ENCODE measurements at places on chromosomes 1 and 21.

DNA sequence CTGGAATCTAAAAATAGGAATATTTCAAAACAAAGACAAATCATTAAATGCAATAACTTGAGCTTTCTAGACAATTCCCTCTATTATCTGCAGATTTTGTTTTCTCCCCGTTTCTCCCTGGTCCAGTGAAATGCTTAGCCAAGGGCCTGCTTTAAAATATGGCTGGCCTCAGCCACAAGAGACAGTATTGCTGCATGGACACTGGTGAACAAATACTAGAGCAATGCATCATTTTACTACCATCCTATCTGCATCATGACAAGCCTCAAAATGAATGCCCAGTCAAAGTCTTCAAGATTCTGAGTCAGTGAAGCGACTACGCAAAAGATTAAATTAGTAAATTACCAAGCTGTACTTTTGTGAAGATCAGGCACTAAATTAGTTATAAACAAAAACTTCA is 80.5 kb downstream of the ENAH start:
- peak; percentile 13 for DNase-seq

DNA sequence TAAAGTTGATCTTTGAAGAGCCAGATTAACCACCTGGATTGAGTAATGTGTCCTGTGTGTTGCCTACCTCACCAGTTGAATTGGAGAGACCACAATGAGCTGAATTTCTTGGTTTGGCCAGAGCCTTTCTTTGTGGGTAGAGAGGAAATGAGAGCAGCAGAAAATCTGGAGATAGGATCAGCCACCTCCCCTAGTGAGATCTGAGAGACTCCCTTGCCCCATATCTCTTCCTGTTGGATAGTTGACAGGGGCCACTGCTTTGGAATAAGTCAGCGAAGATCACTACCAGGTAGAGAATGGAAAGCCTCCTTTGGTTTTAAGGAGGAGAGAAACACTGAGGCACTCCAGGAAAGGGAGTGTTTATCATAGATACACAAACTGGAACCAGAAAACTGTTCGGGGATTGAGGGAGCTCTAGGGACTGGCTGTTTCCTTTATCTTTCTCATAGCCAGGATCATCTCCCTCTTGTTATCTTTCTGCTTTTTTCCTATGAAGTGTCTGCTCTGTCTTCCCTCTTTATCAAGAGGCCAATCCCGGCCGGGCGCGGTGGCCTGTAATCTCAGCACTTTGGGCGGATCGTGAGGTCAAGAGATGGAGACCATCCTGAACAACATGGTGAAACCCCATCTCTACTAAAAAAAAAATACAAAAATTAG is 21.3 kb upstream of the ZNF326 start:
- no peak for DNase-seq

GRCh38 chr1:225467193-225468020 is 39.6 kb upstream of the LBR start:
- no peak for DNase-seq

- DNase-seq, result no peak
These were observed 8.4 kb downstream of the ANKRD45 start for GRCh38 chr1:173661271-173661670.

DNA sequence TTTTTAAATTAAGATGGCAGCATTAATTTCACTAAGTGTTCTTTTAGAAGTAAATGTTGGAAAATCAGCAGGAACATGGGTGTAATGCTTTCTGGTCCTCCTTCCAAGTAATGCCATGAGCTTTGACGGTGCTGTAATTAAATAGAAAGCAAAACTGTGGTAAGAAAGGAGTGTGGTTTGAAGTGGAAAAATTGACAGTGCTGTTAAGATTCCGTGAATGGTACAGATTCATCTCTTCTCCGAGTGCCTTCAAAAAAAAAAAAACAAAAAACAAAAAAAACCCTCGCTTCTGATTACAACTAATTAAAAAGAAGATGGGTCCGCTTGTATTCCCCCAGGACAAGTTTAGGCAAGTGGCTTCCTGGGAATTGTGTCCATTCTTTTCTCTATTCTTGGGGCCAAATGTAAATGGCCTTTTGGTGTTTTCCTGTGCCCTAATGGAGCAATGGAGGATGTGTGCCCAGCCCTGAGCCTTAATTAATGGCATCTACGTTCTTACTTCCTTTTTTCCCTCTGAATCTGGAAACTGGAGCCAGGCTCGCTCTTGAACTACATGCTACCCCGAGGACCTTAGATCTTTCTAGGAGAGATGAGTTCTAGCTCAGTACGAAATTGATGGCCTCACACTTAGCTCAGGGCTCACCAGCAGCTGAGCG is 5.1 kb downstream of the LMO4 start:
- no peak for DNase-seq

GRCh38 chr1:185459141-185459540 is 142.1 kb upstream of the IVNS1ABP start:
- DNase-seq, result no peak

DNA sequence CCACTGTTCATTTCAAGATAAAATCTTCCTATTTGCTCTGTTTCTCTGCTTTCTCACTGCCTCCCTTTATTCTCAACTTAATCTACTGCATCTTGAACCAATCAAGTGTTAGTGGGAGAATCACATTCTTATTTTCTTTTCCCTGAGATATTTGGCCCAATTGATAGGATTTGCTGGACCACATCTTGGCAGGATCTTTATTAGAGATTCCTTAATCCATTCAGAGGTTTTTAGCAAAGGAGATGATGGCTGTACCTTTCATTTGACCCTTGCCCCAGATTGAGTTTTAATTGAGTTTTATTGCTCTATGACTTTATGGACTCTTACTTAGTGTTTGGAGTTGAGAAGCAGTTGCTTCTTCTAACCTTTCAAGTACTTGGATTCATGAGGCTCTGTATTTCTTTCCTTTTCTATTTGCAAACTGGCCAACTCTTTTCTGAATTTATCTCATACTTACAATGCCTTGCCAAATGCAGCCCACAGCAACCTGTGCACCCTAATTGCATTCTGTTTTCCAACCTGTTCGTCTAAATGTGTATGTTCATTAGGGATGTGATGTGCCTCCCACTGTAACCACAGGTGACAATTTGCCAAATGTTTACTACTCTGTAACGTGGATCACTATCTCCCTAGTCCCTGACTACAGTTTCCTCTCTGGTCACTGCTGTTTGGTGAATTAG is 274.8 kb upstream of the KAZN start:
- DNase-seq, result no peak

DNA sequence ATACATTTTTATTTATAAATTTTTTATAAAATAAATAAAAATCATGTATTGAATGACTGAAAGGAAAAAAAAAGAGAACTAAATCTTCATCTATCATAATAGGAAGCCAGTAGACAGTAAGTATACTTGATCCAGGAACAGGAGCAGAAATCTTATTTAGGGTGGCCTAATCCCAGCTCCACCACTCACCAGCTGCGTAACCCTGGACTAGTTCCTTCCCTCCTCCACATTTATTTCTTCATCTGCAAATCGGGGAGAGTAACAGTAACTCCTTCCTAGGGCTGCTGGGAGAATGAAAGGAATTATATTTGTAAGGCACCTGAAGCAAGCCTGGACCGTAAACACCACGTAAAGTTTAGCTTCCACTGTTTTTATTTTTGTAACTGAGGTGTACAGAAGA is 17.9 kb downstream of the GLIS1 start:
- DNase-seq, result no peak

GRCh38 chr1:13619909-13620308 is 36.3 kb downstream of the PDPN start:
- DNase-seq, result no peak

DNA sequence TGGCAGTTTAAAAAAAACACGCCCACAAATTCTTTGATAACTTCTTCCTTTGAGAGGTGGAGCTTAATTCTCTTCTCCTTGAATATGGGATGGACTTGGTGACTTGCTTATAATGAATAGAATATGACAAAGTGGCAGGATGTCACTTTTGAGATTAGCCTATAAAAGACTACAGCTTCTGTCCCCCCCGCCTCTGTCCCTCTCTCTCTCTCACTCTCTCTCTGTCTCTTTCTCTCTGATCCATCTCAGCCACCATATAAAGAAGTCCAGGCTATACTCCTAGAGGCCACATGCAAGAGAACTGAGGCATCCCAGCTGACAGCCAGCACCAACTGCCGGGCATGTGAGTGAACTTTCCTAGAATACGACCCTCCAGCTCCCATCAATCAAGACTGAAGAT is 7.7 kb upstream of the DMBX1 start:
- DNase-seq, result no peak

- no peak for DNase-seq
These were observed 5.1 kb upstream of the HES4 start for GRCh38 chr1:1004780-1005697.

GRCh38 chr1:17688217-17688810 is 66.8 kb upstream of the ACTL8 start:
- DNase-seq, result no peak

GRCh38 chr1:27044613-27045151 is 32.0 kb upstream of the TENT5B start:
- DNase-seq, result no peak

DNA sequence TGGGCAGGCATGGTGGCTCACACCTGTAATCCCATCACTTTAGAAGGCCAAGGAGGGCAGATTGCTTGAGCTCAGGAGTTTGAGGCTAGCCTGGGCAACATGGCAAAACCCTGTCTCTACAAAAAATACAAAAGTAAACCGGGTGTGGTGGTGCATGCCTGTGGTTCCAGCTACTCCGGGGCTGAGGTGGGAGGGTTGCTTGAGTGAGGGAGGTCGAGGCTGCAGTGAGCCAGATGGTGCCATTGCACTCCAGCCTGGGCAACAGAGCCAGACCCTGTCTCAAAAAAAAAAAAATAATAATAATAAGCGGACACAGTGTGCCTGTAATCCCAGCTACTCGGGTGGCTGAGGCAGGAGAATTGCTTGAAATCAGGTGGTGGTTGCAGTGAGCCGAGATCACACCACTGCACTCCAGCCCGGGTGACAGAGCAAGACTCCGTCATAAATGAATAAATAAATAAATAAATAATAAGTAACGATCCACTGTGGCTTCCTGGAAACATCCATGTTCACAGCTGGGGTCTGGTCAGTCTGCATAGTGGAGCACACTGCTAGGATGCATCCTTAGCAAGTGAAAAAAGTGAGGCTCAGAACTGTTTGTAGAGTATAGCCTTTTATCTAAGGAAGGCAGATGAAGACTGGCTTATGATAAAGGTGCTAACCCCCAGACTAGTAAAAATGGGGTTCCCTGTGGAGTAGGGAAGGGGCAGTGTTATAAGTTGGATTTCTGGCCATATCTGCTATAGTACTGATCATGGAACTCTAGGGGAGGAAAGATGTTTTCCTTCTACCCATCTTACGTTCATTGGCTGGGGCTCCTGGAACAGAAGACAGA is 15.7 kb downstream of the PKNOX1 start:
- DNase-seq, result no peak
